ENCODE measurements at places on chromosomes 2 and 18. TPM values are rescaled to one million over a fixed set of nuclear protein-coding genes. Genes with fewer than 3 reads are reported as not detected.

Gene SH3BP4
- 35.8 TPM for polyA plus RNA-seq

Gene EVX2
- not detected for polyA plus RNA-seq

DNA sequence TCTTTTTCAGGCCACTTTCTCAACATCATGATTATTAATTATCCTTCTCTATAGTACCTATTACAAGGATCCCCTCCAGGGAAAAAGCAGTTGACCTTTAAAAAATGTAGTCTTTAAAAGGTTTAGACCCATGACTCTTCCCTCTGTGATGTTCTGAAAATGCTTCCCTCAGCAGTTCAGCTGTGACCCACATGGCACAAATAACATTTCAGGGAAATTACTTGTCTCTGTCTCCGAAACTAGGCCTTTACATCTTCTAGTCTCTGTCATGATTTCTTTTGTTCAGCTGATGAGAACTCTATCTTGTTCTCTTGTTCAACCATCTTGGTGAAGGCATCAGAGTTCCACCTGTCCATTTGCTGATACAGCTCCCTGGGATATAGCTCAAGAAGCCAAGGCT, 28.3 kb downstream of the LGALSL start:
- no peak for DNase-seq

DNA sequence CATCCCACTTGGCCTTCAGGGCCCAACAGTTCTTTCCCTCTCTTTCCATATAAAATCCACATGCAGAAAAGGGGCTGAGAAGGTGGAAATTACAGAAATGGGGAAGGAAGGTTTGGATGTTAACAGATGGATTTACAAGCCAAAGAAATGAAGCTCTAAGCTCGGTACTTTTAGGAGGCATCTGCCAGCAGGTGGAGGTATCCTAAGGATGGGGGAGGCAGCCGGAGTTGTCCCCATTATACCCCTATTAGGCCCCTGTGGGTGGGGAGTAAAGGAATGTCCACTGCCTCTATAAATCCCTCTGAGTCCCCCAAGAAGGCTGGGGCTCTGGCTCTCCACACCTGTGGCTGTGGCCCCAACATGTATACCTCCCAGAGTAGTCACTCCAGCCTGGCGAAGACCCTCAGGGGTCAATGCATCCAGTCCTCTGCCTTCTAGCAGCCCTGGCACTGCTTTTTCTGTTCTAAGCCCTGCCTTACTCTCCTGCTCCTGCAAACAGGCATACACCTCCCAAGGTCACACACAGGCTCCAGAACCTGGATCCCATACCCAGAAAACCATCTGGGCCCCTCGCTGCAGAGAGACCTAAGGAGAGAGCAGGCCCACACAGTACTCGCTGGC, 1.2 kb downstream of the FBXO41 start:
- DNase-seq = no peak

- no peak for DNase-seq
These were observed 591.6 kb downstream of the ERBB4 start for GRCh38 chr2:211946960-211947359.

DNA sequence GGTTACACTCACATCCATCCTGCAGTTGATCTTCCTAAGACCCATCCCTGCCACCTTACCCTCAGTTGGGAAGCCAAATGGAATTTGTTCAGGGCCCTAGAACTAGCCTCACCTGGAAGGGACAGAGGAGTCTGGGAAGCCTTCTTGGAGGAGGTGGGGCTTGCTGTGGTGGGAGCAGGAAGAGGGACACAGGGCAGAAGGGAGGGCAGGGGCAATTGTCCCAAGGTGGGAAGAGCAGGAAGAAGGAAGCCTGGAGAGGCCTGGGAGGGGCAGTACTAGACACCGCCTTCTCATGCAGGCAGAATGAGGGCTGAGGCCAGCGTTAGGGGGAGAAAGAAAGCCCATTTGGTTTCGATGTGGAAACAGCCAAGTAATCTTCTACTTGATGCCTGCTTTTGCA, 34.1 kb upstream of the ASPRV1 start:
- DNase-seq = no peak

- peak; percentile 56 for DNase-seq
These were observed 120.8 kb downstream of the GLI2 start for GRCh38 chr2:120856421-120856862.

Gene ANKRD29
- 0.92 TPM for polyA plus RNA-seq

GRCh38 chr2:104412384-104412783, 441.5 kb upstream of the POU3F3 start:
- DNase-seq = peak; percentile 56

GRCh38 chr2:161166538-161167409, 6.5 kb downstream of the TANK start:
- DNase-seq = no peak

DNA sequence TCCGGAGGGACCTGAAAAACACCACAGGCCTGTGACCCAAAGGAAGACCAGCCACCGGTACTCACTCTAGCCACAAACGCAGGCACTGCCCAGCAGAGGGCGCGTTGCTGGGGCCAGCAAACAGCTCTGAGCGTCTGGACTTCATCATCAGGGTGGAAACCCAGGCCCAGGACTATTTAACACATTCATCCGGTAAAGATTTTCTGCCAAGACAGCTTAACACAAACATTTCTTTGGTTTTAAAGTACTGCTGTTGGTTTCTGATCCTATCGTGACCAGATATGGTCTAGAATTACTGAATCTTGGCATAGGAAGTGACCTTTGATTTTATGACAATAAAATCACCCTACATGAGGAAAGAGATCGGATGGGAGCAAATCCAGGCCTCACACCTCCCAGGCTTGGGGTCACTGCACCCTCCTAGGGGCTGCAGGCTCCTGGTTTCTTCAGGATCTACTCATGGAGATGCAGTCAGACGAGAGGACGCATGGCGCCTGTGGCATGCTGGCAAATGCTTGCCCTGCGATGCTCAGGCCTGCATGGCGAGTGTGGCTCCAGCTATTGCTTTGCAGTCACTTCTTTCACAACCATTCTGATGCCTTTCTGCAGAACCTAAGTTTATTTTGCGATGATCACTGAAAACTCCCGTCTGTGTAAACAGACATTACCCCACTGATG, 130.4 kb downstream of the COL4A4 start:
- peak; percentile 80 for DNase-seq

- no peak for DNase-seq
These were observed 76.5 kb upstream of the SLC35G4 start for GRCh38 chr18:11532758-11533512.

- no peak for DNase-seq
These were observed 595.9 kb downstream of the KCNJ3 start for GRCh38 chr2:155294358-155294757.

DNA sequence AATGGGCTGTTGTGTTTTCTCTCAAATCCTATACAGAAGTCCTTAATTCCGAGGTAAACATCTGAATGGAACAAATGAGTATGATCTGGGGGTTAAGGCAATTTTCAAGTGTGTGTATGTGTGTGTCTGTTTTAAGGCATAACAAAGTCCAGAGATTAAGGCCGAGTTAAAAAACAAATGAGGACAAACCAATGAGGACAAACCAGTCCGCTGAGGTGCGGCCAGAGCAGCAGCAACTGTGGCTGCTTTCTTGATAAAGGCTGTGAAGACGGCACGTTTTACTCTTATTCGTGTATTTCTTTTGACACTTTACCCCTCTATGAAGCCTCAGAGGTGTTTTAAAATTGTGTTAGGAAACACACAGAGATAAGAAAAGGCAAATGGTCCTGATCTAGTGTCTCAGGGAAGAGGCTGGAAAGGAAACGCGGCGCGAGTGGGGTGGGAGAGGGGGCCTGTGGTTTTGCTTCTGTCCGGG, 495 bp upstream of the GULP1 start:
- peak; percentile 35 for DNase-seq
